Fibroblast of lung (primary cell): ENCODE measurements at places on chromosomes 6 and 20.

DNA sequence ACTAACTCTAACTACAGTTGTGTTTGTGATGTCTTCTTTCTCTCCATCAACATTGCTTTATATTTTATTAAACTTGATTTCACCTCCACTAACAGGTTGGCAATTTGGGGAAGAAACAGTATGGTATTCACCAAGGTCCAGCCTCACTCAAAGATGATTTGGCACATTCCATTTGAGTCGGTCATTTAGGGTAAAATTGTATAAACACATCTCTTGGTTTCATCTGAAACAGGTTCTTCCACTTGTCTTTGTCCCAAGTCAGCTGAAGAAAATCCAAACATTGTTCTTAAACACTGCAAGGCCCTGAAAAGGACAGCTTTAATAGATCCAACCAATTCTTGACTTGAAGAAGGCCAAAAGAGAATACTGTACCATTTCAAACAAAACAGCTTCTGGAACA lies 104.9 kb upstream of the NT5E start:
- H3K4me1 ChIP-seq: no peaks in the 10 kb centered on the region
- no peak overlapping the region for H3K4me3 ChIP-seq
- H3K27ac ChIP-seq: no peak overlapping the region
- no peaks in the 10 kb centered on the region for H3K36me3 ChIP-seq
- H3K27me3 ChIP-seq: no peaks in the 10 kb centered on the region

- H3K4me1 ChIP-seq: peaks cover 7% of the 10 kb centered on the region
- no peaks in the 10 kb centered on the region for H3K27me3 ChIP-seq
- H3K4me3 ChIP-seq: peak overlapping the region; percentile 68
Observed at GRCh38 chr6:145734486-145735355, 599 bp downstream of the EPM2A start.

DNA sequence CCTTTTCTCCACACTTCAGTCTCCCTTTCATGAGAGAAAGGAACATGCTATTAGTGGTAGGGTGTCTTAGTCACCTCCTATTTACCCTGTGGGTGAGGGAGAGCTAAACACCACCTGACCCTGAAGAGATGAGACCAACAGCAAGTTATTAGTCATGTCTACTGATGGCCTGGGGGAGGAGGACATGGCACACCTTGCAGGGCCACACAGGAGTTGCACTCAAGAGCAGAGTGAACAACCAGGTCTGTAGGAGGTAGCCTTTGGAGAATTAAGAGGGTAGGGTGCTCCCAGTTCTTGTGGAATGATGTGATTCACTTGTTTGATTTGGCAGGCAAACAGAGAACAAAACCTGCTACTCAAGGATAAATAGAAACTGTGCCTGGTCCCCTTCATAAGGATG lies 82.7 kb upstream of the FABP7 start:
- no peaks in the 10 kb centered on the region for H3K36me3 ChIP-seq
- no peak overlapping the region for H3K27ac ChIP-seq
- no peak overlapping the region for H3K4me3 ChIP-seq
- no peaks in the 10 kb centered on the region for H3K27me3 ChIP-seq
- H3K4me1 ChIP-seq: peaks cover 3% of the 10 kb centered on the region

DNA sequence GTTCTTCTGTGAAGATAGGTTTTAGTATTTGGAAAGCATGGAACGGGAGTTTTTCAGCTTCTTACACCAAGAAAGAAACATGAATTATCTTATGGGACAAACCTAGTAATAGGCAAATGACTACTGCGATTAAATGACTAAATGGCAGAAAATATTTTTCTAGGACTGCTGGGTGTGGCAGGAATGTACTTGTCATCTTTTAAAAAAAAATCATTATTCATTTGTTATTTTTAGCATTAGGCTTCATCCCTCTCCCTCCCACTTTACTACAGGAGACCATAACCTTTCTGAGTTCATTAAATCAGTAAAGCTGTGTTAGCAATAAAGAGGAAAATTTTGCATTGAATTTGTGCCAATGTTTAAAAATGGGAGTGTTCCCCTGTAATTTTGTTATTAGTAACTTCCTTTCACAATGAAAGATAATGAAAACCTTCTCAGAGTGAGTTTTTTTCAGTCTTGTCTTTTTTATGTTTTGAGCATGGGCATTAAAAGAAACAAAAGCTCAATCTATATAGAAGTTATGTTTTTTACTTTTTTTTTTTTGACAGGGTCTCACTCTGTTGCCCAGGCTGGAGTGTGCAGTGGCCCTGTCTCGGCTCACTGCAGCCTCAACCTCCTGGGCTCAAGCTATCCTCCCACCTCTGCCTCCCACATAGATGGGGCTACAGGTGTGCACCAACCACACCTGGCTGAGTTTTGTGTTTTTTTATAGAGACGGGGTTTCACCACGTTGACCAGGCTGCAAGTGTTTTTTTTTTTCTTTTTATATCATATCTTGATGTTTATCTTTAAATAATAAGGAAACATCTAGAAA lies 105.6 kb upstream of the CLDN20 start:
- H3K4me3 ChIP-seq: no peak overlapping the region
- H3K36me3 ChIP-seq: no peaks in the 10 kb centered on the region
- H3K27ac ChIP-seq: no peak overlapping the region
- no peaks in the 10 kb centered on the region for H3K27me3 ChIP-seq

DNA sequence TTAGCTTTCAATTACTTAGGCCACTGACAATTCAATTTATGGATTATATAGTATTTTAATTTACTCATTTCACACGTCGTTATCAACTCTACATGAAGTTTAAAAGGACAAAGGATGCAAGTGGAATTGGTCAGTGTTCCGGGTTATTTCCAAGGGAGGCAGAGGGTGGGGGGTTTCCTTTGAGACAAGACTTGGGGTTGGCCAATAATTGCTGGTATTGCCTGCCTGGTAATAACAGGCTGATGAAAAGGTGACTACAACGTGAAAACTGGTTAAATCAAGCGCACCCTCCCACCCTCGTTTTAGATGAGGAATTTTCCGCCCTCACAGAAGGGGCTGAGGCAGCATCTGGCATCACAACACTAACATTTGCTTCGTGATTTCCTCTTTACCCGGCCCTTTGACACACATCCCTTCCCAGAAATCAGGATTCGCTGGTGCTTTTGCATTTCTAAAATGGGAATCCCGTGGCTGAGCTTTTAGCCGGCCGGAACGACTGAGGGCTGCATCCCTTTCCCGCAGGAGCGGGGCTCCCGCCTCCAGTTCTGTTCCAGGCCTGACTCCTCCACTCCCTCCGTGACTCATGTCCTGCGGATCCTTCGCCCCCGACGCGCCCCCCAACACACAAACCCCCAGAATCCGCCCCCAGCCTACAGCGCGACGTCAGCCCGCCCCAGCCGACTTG lies 999 bp upstream of the PIM1 start:
- H3K27ac ChIP-seq: peak overlapping the region; percentile 91
- peaks cover 8% of the 10 kb centered on the region for H3K36me3 ChIP-seq
- no peak for DNase-seq
- no peaks in the 10 kb centered on the region for H3K27me3 ChIP-seq

GRCh38 chr6:11092668-11093375 lies 812 bp upstream of the SMIM13 start:
- no peaks in the 10 kb centered on the region for H3K27me3 ChIP-seq
- peak; percentile 46 for DNase-seq
- no peaks in the 10 kb centered on the region for H3K36me3 ChIP-seq
- H3K27ac ChIP-seq: peak overlapping the region; percentile 98
- H3K4me1 ChIP-seq: peaks cover 2% of the 10 kb centered on the region
